ENCODE measurements at places on chromosomes 6 and 20.

- DNase-seq, result no peak
Measured at GRCh38 chr6:159985296-159985945, 16.5 kb downstream of the IGF2R start.

GRCh38 chr20:64139199-64140060 lies 24.8 kb upstream of the MYT1 start:
- DNase-seq, result peak; percentile 5

DNA sequence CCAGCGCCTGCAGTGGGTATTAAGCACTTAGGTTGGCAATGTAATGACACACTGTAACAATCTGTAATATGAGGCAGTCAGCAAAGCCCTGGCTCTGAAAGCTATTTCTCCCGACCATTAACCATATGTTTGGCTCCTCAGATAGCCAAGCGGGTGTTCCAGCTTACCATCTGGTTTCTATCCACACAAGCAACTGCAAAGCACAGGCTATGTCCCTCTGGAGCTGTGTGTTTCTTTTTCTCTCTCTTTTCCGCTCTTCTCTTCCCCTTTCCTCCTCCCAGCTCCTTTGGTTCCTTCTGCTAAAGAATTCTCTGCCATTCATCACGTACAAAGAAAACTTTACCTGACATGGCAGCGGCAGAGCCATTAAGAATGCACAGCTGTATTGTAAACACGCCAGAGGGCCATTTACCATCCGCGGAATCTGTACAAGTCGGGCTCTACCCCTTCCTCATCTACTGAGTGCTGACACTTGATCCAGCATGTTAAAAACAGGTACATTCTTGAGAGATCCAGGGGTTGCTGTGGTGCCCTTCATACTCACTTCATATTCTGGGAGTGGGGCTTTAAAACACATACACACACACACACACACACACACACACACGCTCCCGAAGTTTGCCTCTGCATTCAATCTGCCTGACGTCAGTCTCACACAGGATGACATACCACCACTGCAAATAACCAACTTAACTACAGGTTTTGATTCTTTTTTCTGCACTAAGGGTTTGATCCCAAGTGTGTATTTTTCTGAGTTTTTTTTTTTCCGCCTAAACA lies 77.2 kb downstream of the BACH2 start:
- no peak for DNase-seq

DNA sequence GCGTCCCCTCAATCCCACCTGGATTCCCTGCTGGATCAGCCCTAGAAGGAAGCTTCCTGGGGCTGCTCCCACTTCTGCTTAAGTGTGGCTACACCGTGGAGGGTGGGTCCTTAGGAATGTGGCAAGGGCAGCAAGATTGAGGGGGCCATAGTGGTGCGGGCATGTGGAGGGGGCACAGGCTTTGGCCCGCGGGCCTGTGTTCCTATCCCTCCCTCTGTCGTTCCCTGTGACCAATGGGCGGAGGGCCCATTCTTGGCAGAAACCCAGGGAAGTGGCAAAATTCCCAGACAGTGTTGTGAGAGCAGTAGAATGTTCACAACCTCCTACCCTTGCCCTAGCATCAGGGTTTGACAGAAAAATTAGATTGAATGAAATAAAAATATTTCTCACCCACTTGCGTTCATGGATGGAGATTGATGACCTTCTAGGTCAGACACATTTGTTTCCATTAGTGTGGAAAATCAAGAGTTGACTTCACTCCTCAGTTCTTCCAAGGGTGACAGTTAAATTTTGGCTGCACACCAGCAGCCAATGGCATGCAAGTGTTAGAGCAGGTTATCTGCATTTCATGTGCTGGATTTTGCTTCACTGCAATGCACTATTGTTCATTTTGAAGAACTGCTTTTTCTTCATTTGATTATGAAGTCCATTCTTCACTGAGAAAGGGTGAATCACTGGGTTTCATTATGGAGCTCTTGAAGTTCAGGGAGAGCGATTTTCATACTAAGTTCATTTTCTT lies 49.3 kb upstream of the AHI1 start:
- no peak for DNase-seq

GRCh38 chr20:16689906-16690305 lies 39.9 kb upstream of the SNRPB2 start:
- no peak for DNase-seq

DNA sequence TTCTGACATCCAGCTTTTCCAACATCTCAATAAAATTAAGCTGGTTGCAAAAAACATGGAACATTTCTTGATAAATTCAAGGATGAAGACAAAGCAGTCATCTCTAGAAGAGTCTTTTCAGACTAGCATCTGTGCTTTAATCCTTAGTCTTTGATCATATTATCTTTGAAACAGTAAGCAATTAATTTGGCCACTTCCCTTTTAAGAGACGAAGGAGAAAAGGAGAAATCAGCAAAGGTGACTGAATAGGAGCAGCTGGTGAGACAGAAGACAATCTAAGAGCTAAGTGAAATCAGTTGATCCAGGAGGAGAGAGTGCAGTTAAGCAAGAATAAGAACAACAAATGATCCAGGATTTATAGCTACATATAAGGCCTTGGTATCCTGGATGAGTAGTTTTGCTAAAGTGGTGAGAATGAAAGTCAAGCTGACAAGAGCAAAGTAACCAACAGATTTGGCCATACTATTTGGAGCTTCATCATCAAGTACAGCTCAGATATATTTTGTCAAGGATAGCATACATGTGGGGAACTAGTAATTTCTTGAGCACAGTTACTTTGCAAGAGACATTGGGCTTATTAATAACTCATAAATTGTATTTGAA lies 215.5 kb downstream of the ADGB start:
- no peak for DNase-seq

DNA sequence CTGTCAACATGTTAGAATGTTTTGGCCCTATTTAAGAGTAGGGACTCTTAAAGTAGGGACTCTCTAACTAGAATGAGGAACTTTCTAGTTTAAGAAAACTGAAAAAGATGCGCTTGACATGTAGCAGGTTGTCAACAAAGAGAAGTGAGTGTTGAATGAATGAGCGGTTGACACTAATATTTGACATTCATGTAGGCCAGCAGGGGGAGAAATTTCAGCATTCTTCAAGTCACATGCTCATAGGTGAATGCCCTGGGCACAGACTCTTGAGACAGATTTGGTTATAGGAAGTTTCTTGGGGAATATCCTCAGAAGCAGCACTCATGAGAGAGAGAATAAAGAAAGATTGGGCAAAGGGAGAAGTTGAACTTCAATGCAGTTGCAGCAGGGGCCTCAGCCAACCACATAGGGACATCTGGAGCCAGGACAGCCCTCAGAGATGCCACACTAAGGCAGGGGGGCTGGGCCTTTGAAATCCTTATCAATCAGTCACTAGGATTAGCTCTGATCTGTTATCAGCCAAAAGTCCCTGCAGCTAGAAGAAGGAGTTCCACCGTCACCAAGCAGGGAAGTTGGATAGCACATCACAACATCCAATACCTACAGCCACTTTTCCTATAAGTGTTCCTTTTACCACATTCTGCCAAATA lies 145.1 kb upstream of the FKBP1C start:
- no peak for DNase-seq

DNA sequence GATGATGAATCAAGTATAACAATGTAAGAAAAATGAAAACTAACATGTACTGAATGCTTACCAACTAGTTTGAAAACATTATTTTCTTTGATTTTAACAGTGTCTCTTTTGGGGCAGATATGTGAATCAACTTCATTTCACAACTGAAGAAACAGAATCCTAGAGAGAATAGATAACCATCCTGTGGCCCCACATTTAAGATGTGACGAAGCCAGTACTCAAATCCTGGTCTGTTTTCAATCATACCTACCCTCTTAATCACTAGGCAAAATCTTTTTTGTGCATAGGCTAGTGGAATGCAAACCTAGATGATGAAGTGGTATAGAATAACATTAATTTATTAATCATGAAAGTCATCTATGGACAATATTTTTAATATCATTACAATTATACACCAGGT lies 371.6 kb upstream of the EPHA7 start:
- DNase-seq, result no peak

GRCh38 chr20:10648651-10649050 lies 25.1 kb downstream of the JAG1 start:
- DNase-seq, result no peak

DNA sequence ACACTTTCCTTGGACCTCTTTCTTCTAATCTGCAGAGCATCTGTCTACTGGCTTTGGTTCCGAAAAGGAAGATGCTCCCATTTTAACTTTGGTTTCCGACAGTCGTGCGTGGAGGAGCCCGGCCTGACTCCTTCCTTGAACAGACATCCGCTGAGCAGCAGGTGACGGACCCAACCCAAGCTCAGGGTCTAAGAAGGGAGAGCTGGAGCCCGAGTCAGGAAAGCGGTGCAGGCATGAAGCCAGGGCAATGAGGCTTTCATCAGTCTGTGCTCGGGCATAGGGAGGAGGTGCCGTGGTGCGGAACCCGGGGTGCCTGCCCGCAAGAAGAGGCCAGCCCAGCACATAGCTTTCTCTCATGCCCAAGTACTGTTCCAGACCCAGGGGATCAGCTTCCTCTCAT lies 109.4 kb downstream of the CDH4 start:
- no peak for DNase-seq

- DNase-seq, result no peak
Measured at GRCh38 chr6:124859366-124859765, 102.9 kb upstream of the RNF217 start.

DNA sequence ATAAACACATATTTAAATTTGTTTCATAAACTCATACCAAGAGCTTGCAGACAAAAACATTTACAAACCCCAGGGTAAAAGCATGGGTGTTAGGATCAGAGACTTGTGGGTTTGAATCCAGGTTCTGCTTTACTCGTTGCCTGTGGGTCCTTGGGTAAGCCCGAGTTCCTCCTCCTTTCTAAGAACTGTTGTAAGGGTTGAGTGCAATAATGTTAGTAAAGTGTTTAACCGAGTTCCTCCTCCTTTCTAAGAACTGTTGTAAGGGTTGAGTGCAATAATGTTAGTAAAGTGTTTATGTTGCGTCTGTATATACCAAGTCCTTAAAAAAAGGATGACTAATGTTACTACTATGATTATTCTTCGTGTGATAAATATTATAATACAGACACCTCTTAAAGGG lies 18.7 kb downstream of the CCDC170 start:
- no peak for DNase-seq

- DNase-seq, result no peak
Measured at GRCh38 chr6:72464246-72464645, 157.6 kb upstream of the KCNQ5 start.

DNA sequence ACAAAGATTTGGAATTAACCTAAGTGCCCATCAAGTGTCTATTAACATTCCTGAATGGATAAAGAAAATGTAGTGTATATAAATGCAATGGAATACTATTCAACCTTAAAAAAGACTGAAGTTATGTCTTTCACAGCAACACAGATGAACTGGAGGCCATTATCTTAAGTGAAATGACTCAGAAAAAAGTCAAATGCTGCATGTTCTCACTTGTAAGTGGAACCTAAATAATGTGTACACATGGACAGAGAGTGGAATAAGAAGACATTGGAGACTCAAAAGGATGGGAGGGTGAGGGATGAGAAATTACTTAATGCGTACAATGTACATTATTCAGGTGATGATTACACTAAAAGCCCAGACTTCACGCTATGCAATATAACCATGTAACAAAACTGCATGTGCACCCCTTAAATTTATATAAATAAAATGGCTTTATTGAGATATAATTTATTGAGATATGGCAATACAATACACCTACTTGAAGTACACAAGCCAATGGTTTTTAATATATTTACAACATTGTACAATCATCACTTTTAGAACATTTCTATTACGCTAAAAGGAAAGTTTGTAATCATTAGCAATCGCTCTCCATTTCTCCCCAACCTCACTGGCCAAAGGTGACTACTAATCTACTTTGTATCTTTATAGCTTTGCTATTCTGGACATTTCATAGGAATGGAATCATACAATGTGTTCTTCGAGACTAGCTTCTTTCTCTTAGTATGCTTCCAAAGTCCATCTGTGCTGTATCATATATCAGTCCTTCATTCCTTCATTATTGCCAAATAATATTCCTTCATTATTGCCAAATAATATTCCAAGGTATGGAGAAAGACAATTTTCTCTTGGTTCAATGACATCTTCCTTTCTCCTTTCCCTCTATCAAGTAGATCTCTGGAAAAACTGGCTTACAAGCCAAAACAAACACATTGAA lies 5.8 kb downstream of the STX7 start:
- no peak for DNase-seq

- no peak for DNase-seq
Measured at GRCh38 chr6:124960757-124961463, 1.3 kb upstream of the RNF217 start.

DNA sequence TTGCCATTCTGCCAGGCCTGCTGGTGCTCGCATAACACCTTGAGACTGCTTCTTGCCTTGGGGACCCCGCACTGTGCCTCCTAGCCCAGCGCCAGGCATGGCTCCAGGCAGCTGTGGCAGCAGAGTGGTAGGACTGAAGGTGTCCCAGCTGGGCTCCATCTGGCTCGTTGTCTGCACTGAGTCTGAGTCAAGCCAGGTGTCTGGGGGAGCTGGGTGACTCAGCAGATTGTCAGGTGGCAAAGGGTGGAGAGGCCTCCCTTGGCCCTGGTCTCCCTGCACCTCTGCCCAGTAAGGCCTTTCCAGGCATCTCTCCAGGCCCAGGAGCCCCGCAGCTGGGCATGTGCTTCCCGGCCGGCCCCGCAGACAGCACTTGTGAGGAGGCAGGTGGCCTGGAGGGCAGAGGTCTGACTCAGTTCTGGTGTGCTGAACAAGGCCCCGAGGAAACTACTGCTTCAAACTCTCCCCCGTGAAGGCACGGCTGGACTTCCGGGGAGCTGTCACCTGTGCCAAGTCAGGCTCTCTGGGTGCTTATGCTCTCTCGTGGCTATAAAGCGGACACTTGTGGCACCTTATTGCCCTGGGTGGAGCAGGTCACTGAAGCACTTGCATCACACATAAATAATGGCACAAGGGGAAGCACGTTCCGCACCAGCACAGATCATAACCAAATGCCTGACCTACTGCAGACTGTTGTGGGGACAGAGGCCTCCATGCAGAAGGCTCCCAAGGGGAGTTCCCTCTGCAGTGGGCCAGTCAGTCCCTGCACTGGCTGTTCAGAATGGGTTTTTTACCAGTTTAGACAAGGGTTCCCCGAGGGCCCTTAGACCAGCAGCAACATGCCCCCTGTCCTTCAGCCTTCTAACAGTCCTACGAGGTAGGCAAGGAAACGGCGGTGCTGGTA lies 27.5 kb downstream of the FOXC1 start:
- DNase-seq, result no peak

Measured in activated naive CD4-positive, alpha-beta T cell treated with anti-CD3 and anti-CD28 coated beads, Interleukin-2, amount 50 U/mL, for 16 hours (primary cell).